Activated T-helper 1 cell treated with Interleukin-2 at 50 U/mL for 16 hours (primary cell): ENCODE measurements at places on chromosomes 4 and X.
A peak's percentile ranks its signal among the peaks of the same experiment; 100 is the strongest.

- DNase-seq: no peak
Measured at GRCh38 chrX:17792826-17793225, 55.5 kb downstream of the SCML1 start.

GRCh38 chrX:15563056-15563455 lies 37.7 kb downstream of the ACE2 start:
- DNase-seq: no peak

DNA sequence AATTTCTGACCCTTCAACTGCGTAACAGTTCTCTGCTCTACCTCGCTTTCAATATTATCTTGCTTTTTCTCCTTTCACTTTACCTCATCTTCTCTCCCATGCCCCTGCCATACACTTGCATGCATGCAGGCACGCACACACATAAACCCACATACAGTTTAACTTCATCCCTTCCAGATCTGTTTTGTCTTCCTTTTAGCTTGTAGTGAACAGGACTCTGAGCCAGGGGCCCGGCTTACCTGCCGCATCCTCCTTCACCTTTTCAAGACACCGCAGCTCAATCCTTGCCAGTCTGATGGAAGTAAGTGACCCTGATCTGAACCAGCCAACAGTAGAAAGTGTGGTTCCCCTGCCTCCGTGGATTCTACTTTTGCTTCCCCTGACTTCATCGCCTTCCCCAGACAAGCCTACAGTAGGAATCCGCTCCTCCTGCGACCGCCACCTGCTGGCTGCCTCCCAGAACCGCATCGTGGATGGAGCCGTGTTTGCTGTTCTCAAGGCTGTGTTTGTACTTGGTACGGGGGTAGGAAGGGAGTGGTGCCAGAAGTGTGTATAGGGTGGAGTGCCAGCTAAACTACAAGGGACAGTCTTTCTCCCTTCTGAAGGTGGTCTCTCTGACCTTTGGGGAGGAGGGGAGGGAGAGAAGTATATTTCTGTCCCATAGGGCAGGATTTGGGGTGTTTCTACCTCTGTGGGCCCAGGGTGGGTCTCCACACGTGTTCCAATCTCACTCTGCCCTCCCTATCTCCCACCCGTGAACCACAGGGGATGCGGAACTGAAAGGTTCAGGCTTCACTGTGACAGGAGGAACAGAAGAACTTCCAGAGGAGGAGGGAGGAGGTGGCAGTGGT lies 10.7 kb downstream of the MED12 start:
- peak; percentile 60 for DNase-seq

GRCh38 chrX:79147477-79147876 lies 3.0 kb downstream of the GPR174 start:
- DNase-seq: no peak

GRCh38 chr4:147336252-147336651 lies 144.6 kb upstream of the EDNRA start:
- no peak for DNase-seq

- DNase-seq: no peak
Measured at GRCh38 chrX:103513067-103513466, 6.2 kb downstream of the RAB40A start.

GRCh38 chr4:114040319-114041116 lies 61.1 kb upstream of the ARSJ start:
- DNase-seq: no peak

DNA sequence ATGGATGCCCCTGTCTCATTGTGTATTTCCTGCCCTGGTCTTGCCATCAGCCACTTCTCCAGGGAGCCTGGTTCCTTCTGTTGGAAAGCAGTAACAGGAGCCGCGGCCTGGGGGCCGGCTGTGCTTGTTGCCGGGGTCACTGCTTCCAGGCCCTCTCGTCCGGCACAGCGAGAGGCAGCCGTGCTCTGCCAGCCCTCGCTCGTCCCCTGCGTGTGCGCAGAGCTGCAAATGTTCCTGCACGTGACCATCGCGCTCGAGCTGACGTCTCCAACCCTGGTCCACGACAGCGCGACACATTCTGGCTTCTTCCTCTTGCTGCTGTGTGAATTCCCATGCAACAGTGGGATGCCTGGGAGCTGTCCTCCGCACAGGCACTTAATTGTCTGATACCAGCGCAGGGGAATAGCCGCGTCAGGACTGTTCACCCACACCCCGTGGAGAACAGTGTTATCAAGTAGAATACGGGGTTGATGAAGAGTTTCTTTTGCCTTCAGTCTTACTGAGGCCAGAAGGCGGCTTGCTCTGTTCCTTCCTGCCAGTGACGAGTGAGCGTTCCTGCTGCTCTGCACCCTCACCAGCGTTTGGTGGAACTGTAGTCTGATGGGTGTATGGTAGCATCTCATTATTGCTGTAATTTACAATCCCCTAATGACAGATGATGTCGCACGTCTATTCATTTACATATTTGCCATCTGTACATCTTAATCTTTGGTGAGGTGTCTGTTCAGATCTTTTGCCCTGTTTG lies 12.3 kb downstream of the PDE6B start:
- DNase-seq: no peak

- no peak for DNase-seq
Measured at GRCh38 chrX:77742788-77743476, 43.1 kb downstream of the ATRX start.

DNA sequence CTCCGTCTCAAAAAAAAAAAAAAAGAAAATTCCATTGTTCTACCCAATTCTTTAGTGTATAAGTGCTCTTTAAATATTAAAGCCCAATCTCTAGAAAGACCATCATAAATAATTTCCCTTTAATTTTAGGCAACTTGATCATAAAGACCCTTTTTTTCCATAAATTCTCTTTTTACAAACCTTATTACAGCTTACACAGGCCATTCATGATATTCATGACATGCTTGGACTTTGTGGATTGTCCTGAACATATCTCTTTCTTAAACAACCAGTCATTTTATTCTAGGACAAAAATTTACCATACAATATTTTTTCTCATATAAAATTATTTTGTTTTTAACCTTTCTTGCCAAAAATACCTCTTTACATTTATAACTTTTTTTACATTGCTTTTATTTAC lies 30.5 kb downstream of the TLR8 start:
- DNase-seq: no peak

DNA sequence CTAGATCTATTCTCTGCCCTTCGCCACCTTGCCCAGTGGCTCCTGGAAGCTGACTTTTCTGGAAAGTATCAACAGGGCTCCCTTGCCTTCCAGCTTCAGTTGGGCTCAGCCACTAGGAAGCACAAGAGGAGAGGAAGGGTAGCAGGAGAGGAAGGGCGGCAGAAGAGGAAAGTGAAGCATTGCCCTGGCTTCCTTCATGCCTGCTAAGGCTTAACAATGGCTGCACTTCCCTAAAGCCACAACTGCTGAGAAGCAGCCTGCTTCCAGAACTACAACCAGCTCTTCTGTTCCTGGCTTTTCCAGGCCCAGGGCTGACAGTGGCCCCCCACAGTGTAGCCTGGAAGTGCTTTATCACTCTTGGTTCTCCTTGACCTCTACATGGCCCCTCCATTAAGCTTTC lies 29.1 kb upstream of the PGM2 start:
- DNase-seq: no peak

DNA sequence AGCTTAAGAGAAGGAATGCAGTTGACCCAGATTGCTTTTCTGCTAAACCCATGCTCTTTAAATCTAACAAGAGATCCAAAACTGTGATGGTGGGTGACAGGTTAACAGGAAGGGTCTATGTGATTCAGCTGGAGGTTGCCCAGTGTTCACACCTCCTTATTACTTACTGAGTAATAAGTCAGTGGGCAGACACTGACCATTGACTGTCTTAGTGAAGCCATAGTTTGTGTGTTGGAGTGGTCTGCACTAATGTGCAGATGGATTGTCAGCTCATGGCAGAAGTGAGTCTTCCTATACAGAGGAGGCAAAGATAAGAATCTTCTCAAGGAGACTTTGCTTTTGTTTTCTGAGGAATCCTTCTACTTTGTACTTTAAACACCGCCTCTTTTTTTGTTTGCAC lies 15.2 kb upstream of the RUFY3 start:
- no peak for DNase-seq

- no peak for DNase-seq
Measured at GRCh38 chr4:102453827-102454226, 47.3 kb upstream of the NFKB1 start.

DNA sequence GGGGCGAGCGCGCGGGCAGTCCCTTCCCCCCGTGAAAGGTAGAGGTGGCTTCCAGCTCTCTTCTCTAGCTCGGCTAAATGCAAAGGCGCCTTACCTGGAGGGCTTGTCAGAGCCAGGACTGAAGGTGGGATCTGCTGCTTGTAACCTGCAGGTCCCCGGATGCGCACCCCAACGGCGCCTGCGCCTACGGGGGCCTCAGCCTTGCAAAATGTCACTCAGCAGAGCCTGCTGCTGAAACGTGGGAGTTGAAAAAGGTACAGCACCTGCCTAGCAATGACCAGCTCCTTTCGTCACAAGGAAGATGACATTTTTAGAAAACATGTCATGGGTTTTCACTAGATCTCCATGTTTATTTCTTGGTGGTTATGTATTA lies 583 bp downstream of the ABHD18 start:
- peak; percentile 54 for DNase-seq

DNA sequence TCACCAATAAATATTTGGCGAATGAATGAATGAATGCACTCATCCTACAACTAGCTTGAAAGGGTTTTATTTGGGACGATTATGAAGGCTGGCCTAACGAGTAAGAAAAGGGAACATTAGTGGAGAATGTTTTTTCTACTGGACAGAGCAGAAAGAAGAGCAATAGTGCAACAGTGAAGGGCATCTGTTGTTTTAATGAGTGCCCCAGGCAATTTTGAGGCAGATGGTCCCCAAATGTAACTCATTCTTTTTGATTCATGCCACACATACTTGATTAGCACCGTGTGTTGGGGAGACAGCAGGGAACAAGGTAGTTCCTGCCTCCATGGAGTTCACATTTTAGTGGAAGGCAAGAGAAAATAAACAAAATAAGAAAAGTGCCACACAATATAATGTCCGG lies 22.7 kb upstream of the INTS6L start:
- DNase-seq: no peak

DNA sequence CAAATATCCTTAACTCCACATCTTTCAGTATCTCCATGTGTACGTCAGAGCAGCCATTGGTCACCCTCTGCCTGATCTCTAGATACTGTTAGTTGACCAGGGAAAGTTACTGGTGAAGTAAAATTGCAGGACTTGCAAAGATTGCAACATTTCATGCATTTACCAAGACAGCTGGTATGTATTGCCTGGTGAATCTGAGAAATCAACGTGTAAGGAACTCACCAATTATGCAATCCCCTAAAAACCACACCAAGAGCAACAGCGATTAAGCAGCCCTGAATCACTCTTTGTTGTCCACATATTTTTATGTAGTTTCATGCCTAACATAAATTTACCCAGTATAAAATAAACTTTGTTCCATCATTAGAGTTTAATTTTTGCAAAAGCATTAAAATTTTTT lies 271.2 kb downstream of the NLGN4X start:
- DNase-seq: no peak

DNA sequence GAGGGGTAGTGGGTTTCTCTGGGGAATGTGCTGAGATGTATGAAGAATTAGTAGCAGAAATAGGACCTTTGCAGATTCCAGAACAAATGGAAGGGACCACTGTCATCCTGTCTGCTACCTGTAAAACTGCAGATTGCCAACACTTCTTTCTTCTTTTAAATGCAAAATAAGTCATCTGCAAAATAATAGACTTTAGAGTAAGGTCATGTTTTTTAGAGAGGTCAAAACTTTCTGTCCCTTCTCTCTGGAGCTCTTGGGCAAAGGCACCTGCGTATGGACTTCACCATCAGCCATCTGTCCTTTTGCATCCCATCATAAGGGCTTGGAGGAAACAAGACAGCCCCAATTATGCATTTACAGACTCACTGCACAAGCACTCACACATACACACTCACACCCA lies 121.1 kb upstream of the PPARGC1A start:
- DNase-seq: no peak

DNA sequence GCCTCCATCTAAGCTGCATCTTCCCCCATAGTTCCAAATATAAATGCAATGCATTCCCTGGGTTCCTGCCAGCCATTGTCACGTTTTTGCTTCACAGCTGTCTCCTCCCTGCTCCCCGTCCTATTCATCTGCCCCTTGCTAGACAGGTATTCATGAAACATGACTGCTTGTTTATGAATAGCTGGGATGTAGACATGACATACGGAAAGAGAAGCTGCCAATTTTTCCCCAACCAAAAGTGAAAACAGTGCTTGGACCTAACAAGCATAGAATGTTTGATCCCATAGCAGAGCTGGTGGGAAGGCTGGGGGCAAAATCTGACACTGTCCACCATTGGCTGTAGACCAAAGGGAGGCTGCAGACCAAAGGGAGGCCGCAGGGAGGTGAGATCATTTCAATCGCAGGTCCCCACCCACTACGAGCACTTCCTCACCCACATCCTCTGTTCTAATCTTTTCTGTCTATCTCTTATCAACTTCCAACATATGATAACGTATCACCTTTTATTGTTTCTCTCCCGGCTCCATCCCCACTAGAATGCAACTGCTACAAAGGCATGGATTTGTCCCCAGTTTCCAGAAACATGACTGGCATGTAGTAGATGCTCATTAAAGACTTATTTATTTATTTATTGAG lies 8.5 kb upstream of the GYG2 start:
- no peak for DNase-seq

- DNase-seq: no peak
Measured at GRCh38 chr4:137655302-137655701, 123.0 kb upstream of the PCDH18 start.

- DNase-seq: no peak
Measured at GRCh38 chr4:185261946-185262345, 52.5 kb downstream of the SNX25 start.

DNA sequence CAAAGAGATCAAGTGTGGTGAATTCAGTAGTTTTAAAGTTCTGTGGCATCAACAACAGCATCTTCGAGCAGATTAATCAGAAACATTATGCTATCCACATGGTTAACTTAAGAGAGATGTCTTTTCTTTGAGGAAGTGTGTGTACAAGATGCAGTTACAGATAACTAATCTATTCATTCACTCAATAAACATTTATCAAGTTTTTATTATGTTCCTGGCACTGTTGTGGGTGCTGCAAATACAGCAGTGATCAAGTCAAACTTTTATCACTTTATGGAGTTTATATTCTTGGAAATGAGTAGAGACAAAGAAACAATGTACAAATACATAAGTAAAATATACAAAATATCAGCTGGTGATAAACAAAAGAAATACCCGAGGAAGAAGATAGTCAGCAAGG lies 66.4 kb downstream of the ATOH1 start:
- DNase-seq: no peak

- no peak for DNase-seq
Measured at GRCh38 chr4:73068491-73069337, 802 bp downstream of the COX18 start.

DNA sequence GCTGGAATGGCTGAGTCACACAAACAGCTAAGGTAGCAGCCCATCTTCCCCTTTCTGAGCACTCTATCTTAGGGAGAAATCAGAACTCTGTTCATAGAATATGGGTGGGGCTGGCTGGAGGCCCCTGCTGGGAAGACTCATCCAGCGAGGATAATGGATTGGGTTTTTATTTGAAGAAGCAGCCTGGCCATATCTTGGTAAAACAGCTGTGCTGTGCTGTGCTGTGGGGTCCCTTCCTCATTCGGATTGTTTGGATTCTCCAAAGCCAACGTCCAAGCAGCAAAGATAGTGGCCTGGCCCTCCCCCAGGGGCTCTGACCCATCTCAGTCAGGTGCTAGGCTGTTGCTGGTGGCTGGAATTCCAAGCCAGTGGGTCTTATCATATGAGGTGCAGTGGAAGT lies 63.8 kb downstream of the ZNF718 start:
- no peak for DNase-seq

- no peak for DNase-seq
Measured at GRCh38 chr4:2646396-2647149, 109.6 kb downstream of the TNIP2 start.

- no peak for DNase-seq
Measured at GRCh38 chr4:7868892-7869471, 70.7 kb downstream of the AFAP1 start.

- no peak for DNase-seq
Measured at GRCh38 chr4:773214-773613, 52.7 kb downstream of the CPLX1 start.
